NCI-H146 (cell line): ENCODE measurements at places on chromosomes 5 and 9.

DNA sequence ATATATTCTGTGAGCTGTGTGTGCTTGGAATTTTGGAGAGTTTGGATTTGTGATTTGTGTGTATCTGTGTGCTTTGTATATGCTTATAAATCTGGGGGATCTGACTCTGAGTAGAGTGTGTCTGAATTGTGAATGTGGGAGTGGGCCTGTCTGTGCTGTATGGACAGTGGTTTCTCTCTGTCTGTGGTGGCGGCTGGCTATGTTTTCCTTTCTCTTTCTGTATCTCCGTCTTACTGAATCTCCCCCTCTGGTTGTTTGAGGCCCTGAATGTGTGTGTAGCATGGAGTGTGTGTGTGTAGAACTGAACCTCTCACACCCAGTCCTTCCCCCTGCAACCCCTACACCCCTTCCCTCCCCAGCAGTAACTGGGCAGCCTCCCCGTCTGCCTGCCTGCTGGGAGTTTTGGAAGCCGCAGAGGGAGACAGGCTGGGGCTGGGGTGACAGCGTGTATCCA, 4.7 kb downstream of the CXXC5 start:
- no peak for DNase-seq

DNA sequence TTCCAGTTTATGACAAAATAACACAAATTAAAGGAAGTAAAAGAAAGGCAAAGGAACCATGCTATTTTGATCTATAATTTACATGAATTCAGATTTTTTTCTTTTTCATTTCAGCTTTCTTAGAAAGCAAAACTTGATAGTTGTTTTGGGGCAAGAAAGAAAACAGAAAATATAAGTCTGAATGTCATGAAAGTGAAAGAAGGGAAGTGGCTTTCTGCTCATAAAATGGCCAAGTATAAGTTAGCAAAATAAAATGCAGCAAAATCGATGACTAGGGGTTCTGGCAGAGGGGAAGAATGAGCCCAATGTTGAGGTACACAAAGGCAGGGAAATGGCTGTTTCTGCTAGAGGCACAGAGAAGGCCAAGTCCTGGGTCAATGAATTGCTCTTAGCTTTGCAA, 3.0 kb upstream of the IFNW1 start:
- DNase-seq, result no peak

DNA sequence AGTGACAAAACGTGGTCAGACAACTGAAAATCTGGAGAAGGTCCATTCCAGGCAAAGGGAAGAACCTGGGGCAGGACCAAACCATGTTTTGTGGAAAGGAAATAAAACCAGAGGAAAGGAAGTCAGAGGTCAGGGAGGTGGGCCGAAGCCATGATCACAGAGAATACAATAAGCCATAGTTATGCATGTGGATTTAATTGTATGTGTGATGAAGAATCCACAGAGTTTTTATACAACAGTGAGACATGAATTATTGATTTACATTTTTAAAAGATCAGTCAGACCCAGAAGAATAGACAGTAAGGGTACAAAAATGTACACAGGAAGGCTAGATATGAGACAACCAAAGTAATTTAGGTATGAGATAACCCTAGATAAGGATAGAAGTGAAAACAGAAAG, 20.8 kb downstream of the TTC33 start:
- no peak for DNase-seq

DNA sequence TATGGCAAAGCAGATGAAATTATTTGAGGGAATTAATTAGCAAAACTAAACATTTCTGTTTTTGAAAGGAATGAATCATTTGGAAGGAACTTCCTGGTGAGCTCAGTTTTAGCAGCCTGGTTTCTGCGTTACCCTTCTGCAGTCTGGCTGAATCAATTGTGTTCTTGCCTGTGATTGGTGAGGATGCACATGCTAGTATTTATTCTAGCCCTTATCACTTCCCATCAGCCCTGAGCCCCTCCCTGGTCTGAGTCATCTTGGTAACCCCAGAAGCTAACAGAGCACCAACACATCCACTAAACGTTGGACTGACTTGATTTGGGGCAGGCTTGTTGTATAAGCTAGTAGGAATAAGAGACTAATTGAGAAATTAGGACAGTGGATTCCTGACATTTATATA, 6.6 kb downstream of the TJP2 start:
- DNase-seq, result peak; percentile 16
